ENCODE measurements at places on chromosomes 2 and 18.

- no peak for DNase-seq
Observed at GRCh38 chr18:36454848-36455458, 157.4 kb downstream of the FHOD3 start.

DNA sequence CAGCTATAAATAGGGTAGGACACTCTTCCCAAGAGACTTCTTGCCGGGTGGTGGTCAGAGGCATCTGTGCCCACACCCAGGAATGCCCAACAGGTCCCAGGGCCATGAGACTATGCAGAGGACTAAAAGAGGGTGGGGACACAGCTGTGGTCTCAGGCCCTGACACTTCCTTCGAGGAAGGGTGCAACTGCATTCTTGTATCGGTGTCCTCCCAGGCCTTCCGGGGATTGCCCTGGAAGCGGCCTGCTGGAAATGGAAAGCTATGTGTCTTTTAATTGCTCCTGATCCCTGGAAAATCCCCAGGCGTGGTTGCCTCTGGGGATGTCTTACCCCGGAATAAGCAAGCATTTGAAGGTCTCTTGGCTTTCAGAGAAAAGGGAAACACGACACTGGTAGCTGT, 176.7 kb downstream of the SOX11 start:
- no peak for DNase-seq

DNA sequence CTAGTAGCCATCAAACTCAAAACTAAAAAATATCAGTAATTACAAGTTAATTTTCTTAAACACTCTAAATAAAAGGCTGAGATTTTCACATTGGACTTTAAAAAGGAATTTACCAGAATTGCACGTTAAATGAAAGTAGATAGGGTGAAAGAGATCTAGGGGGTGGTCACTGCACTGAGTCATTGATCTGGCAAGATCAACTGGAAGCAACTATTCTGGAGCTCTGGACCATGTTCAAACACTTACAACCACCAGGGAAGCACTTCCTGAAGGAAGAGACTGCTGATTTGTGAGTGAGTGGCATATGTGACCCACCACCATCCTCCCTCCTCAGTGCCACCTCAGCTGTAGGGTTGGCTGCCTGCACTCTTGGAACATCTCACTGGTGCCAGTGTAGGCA, 111.8 kb downstream of the UGGT1 start:
- no peak for DNase-seq

GRCh38 chr2:31433541-31433940, 19.0 kb upstream of the XDH start:
- DNase-seq, result no peak

- DNase-seq, result no peak
Observed at GRCh38 chr2:180670302-180671003, 310.0 kb upstream of the UBE2E3 start.

GRCh38 chr2:202604699-202605098, 30.1 kb upstream of the FAM117B start:
- no peak for DNase-seq

- DNase-seq, result no peak
Observed at GRCh38 chr2:130901061-130901460, 64.3 kb downstream of the ARHGEF4 start.

GRCh38 chr2:153497938-153498629, 19.5 kb upstream of the RPRM start:
- DNase-seq, result no peak

GRCh38 chr2:85319796-85320195, 8.0 kb downstream of the TGOLN2 start:
- no peak for DNase-seq
